ENCODE measurements at places on chromosomes 13 and 19.

DNA sequence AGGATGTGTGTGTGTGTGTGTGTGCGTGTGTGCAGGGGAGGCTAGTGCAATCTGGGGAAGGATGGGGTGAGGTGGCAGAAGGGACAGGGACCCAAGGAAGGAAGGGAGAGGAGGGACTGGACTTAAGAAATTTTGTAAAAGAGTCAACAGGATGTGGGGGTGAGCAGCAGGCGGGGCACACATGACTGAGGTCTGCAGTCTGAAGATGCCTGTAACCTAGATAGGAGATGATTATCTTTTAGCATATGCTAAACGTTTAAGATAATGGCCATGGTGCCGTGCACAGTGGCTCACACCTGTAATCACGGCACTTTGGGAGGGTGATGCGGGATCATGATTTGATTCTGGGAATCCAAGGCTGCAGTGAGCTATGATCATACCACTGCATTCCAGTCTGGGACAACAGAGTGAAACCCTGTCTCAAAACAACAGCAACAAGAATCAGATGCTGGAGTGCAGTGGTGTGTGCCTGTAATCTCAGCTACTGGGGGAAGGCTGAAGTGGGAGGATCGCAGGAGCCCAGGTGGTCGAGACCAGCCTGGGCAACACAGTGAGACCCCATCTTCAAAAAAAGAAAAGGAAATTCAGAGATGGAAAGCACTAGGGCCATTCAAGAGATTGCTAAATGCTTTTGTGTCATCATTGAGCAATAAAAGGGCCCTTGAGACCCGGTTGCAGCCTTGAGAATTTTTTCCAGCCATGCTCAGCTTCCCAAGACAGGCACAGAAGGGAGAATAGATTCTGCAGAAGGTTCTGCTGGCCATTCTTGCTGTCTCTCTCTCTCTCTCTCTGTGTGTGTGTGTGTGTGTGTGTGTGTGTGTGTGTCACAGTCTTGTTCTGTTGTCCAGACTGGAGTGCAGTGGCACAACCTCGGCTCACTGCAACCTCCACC, 3.8 kb upstream of the ZNF414 start:
- H3K27ac ChIP-seq = peak overlapping the region; percentile 72
- peaks cover 5% of the 10 kb centered on the region for H3K27me3 ChIP-seq
- H3K4me3 ChIP-seq = peak overlapping the region; percentile 69
- H3K36me3 ChIP-seq = peaks cover 3% of the 10 kb centered on the region

- H3K4me3 ChIP-seq = no peak overlapping the region
- H3K36me3 ChIP-seq = peaks cover 1% of the 10 kb centered on the region
- no peaks in the 10 kb centered on the region for H3K4me1 ChIP-seq
- no peaks in the 10 kb centered on the region for H3K27me3 ChIP-seq
- no peak for DNase-seq
- no peak overlapping the region for H3K27ac ChIP-seq
Measured at GRCh38 chr13:105048677-105049076, 1486.8 kb downstream of the EFNB2 start.

- no peak overlapping the region for H3K4me3 ChIP-seq
- DNase-seq = no peak
- no peak overlapping the region for H3K27ac ChIP-seq
- H3K27me3 ChIP-seq = no peaks in the 10 kb centered on the region
- no peaks in the 10 kb centered on the region for H3K4me1 ChIP-seq
- H3K36me3 ChIP-seq = no peaks in the 10 kb centered on the region
Measured at GRCh38 chr13:104625201-104625600, 1559.0 kb upstream of the SLC10A2 start.

DNA sequence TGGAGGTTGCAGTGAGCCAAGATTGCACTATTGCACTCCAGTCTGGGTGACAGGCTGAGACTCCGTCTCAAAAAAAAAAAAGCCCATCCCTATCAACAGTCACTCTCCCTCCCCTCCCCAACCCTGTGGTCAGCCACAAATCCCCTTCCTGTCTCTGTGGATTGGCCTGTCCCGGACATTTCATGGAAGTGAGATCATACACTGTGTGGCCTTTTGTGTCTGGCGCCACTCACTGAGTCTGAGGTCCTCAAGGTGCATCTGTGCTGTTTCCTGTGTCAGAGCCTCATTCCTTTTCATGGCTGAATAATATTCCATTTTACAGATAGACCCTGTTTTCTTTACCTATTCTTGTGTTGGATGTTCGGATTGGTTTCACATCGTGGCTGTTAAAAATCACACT, 149.5 kb downstream of the PTPRS start:
- H3K36me3 ChIP-seq = no peaks in the 10 kb centered on the region
- H3K27me3 ChIP-seq = peaks cover 14% of the 10 kb centered on the region
- H3K27ac ChIP-seq = no peak overlapping the region
- H3K4me1 ChIP-seq = peaks cover 5% of the 10 kb centered on the region

GRCh38 chr19:35692010-35692409, 12.3 kb upstream of the ZBTB32 start:
- DNase-seq = no peak
- no peaks in the 10 kb centered on the region for H3K36me3 ChIP-seq
- H3K27ac ChIP-seq = no peak overlapping the region
- peaks cover 4% of the 10 kb centered on the region for H3K4me1 ChIP-seq
- no peaks in the 10 kb centered on the region for H3K27me3 ChIP-seq

DNA sequence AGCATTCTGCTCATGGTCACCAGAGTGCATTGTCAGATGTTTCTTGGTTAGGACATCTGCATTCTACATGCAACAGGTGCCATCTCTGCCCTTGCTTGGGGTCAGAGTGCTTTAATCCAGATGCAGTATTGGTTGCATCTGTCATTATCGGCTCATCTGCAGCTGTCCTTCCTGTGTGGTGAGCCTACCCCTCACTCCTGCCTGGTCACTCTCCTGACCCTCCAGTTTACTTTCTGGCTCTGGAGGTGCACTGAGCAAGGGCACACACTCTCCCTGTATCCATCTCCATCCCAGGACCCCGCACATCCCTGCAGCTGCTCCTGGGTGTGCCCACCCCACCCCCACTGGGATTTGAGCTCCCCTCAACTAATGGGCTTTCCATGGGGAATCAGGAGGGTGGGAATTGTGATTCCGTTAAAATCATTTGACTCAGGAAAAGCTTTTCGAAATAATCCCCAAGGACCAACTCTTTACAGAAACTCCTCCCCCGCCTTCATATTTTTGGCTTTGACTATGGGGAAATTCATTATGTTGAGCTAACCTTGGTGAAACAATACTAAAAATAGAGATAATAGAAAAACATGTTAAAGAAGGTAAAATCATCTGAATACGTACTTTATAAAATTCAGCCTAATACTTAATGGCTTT, 70.2 kb downstream of the COL4A2 start:
- H3K27ac ChIP-seq = no peak overlapping the region
- no peaks in the 10 kb centered on the region for H3K27me3 ChIP-seq
- H3K4me3 ChIP-seq = no peak overlapping the region
- DNase-seq = no peak
- H3K4me1 ChIP-seq = peaks cover 29% of the 10 kb centered on the region

- H3K36me3 ChIP-seq = no peaks in the 10 kb centered on the region
- no peaks in the 10 kb centered on the region for H3K27me3 ChIP-seq
- no peak overlapping the region for H3K27ac ChIP-seq
- no peak overlapping the region for H3K4me3 ChIP-seq
- no peaks in the 10 kb centered on the region for H3K4me1 ChIP-seq
Measured at GRCh38 chr13:98691360-98691759, 61.1 kb downstream of the SLC15A1 start.

DNA sequence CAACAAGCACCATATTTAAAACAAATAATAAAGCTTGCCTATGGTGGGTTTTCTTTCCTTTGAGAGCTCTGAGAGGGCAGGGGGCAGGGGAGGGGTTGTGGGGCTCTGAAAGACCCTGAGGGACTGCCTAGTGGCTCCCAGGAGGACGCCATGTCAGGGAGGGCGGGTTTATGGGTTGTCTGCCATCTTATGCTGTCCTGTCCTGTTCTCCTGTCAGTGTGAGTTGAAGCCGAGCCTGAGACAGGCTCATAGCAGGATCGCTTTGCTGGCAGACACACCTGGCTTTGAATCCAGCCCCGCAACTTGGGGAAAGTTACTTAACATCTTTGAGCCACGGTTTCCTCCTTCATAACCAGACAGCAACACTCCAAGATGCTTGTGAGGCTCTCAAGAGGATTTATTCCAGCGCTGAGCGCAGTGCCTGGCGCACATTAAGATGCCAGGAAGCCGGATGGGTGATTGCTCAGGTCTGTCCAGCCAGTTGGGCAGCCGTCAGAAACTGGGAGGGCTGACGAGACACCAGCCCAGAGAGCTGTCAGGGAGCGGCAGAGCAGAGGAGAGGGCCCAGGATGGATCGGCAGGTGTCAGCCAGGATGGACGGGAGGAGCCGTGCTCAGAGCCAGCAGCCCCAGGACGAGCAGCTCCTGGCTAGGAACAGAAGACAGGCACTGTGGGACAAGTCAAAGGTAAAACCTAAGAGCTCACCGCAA, 36.8 kb upstream of the C1QTNF9 start:
- no peak for DNase-seq
- peak overlapping the region; percentile 12 for H3K4me3 ChIP-seq
- no peaks in the 10 kb centered on the region for H3K27me3 ChIP-seq
- H3K27ac ChIP-seq = peak overlapping the region; percentile 51
- no peaks in the 10 kb centered on the region for H3K36me3 ChIP-seq
- H3K4me1 ChIP-seq = peaks cover 23% of the 10 kb centered on the region

- no peaks in the 10 kb centered on the region for H3K36me3 ChIP-seq
- no peaks in the 10 kb centered on the region for H3K27me3 ChIP-seq
- DNase-seq = no peak
Measured at GRCh38 chr13:85417807-85418206, 381.4 kb downstream of the SLITRK6 start.

- no peak overlapping the region for H3K4me3 ChIP-seq
- H3K4me1 ChIP-seq = peaks cover 21% of the 10 kb centered on the region
- H3K27me3 ChIP-seq = no peaks in the 10 kb centered on the region
- DNase-seq = no peak
- peaks cover 10% of the 10 kb centered on the region for H3K36me3 ChIP-seq
- peak overlapping the region; percentile 65 for H3K27ac ChIP-seq
Measured at GRCh38 chr19:5931251-5931650, 17.2 kb downstream of the CAPS start.

- H3K36me3 ChIP-seq = peaks cover 4% of the 10 kb centered on the region
- H3K27me3 ChIP-seq = no peaks in the 10 kb centered on the region
- no peak overlapping the region for H3K4me3 ChIP-seq
Measured at GRCh38 chr13:20492641-20493040, 33.0 kb downstream of the CRYL1 start.

DNA sequence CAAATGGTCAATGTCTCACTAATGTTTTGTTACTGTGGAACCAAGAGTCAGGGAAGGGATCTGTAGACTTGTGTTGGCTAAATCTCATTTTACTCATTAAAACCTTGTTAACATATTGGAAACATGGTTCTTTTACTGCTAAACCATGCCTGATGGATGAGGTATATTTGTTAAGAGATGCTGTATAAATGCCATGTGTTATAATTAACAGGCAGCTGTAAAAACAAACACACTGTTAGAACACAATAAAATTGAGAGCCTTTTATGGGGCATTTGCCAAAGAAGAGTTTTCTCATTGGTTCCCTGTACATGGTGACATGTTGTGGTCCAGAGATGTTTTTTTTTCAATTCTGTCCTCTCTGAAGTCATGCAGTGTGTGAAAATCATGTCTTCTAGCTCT, 121.9 kb downstream of the ESD start:
- peaks cover 30% of the 10 kb centered on the region for H3K4me1 ChIP-seq
- peaks cover 33% of the 10 kb centered on the region for H3K36me3 ChIP-seq
- peak overlapping the region; percentile 75 for H3K27ac ChIP-seq
- H3K4me3 ChIP-seq = no peak overlapping the region
- no peaks in the 10 kb centered on the region for H3K27me3 ChIP-seq
- no peak for DNase-seq

DNA sequence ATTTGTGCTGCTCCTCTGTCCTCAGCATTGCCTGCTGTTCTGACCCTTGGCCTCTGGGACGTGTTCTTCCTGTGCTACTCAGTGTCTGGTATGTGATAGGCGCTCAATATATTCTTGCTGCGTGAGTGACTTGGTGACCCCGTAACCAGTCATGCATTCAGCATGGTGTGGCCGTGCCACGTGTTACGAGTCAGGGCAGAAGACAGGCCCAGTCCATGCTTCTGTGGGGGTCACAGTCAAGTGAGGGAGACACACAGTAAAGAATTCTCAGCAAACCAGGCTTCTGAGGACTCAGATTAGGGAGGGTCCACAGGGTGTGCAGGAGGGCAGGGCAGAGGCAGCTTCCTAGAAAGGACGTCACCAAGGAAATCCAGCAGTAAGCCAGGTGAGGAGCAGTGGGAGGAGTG, 7.9 kb downstream of the PPP1R37 start:
- H3K4me3 ChIP-seq = peak overlapping the region; percentile 45
- H3K4me1 ChIP-seq = peaks cover 75% of the 10 kb centered on the region
- no peaks in the 10 kb centered on the region for H3K36me3 ChIP-seq

Measured in type B pancreatic cell (in vitro differentiated cells).